Muscle of leg (tissue), 16 donors: ENCODE measurements at places on chromosomes 7 and 10.
A peak's percentile ranks its signal among the peaks of the same experiment; 100 is the strongest.

- H3K36me3 ChIP-seq = peaks cover 2% of the 10 kb centered on the region
- H3K27ac ChIP-seq = peak overlapping the region; percentile 96
- DNase-seq = peak; percentile 84
Measured at GRCh38 chr7:91263384-91264045, 718 bp upstream of the FZD1 start.

DNA sequence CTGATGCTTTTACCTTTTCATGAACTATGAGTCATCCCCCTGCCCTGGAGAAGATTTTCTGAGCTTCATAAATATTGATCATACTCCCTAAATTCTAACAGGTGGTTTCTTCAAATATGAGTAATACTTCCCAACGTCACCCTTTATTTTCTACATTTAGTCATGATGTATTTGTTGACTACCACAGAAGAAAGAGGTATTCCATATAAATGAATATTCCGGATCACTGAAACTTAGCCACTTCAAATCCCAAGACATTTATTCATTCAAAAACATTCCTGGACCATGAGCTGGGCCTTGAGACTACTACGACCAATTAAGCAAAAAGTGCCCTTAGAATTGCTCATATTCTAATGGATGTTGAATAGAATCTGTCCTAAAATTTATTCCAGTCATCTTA, 395.8 kb upstream of the NPVF start:
- H3K4me1 ChIP-seq = peaks cover 12% of the 10 kb centered on the region
- DNase-seq = no peak
- no peaks in the 10 kb centered on the region for H3K27me3 ChIP-seq
- H3K36me3 ChIP-seq = no peaks in the 10 kb centered on the region

GRCh38 chr10:80196270-80196949, 8.9 kb downstream of the ANXA11 start:
- peaks cover 58% of the 10 kb centered on the region for H3K4me1 ChIP-seq
- no peaks in the 10 kb centered on the region for H3K27me3 ChIP-seq
- peaks cover 5% of the 10 kb centered on the region for H3K36me3 ChIP-seq

GRCh38 chr7:21108182-21108581, 319.7 kb upstream of the SP4 start:
- no peak overlapping the region for H3K27ac ChIP-seq
- H3K27me3 ChIP-seq = no peaks in the 10 kb centered on the region
- peak; percentile 83 for DNase-seq
- no peaks in the 10 kb centered on the region for H3K36me3 ChIP-seq
- no peaks in the 10 kb centered on the region for H3K4me1 ChIP-seq

DNA sequence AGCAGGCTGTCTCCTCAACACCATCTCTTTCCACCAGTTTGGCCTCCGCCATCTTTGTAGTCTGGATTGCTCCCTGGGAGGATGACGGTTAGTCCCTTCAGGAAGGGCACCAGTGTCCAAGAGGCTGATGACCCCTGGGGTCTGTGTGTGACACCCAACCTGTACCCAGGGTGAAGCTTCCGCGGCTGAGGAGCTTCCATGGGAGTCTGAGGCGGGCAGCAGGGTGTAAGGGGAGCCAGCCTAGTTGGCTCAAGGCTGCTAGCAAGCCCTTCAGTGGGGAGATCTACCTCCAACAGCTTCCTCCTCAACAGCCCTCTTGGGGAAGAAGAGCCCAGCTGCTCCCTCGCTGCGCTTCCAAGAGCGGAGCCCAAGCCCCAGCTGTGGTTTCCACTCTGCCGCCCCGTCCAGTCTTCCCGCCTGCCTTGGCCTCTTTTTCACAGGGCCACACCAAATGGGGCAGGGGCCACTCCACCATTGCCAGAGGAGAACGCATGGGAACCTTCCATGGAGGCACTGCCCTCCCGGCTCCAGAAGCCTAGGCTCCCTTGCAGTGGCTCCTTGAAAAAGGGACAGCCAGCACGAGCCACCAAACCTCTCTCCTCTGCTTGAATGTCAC, 57.4 kb downstream of the TMEM209 start:
- H3K4me1 ChIP-seq = peaks cover 37% of the 10 kb centered on the region
- peaks cover 4% of the 10 kb centered on the region for H3K36me3 ChIP-seq
- no peak for DNase-seq
- H3K4me3 ChIP-seq = no peak overlapping the region
- no peaks in the 10 kb centered on the region for H3K27me3 ChIP-seq

GRCh38 chr7:42986213-42986612, 54.0 kb downstream of the MRPL32 start:
- DNase-seq = no peak
- H3K27ac ChIP-seq = no peak overlapping the region
- no peak overlapping the region for H3K4me3 ChIP-seq
- no peaks in the 10 kb centered on the region for H3K4me1 ChIP-seq
- H3K36me3 ChIP-seq = no peaks in the 10 kb centered on the region

DNA sequence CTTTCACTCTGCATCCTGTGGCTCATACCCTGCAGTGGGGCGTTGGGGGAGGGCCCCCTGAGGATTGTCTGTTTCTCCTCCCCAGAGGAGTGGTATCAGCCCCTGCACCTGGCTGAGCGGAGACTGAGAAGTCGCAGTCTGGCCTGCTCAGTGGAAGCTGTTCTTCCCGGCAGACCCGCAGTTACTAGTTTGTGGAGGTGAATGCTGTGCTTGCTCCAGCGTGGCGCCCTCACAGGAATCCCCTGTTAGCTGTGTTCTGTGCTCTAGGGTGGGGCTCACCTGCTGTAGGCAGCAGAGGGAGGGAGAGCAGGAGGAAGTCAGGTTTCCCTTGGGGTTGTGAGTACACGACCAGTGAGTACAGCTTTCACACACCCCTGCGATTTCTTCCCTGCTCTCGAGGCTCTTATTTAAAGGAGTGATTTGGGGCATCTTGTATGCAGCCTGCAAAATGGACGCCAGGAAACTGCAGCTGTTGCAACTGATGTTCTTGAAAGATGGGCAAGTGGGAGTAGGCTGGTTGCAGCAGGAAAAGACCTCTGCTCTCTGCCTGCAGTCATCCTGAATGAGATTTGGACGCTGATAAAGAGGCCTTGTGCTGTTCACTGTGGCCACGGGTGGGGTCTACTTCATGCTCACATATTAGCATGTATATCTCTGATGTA, 66.4 kb downstream of the HK1 start:
- H3K4me1 ChIP-seq = peaks cover 20% of the 10 kb centered on the region
- peaks cover 20% of the 10 kb centered on the region for H3K36me3 ChIP-seq
- H3K27me3 ChIP-seq = no peaks in the 10 kb centered on the region
- no peak for DNase-seq

GRCh38 chr7:39069896-39070881, 92.5 kb downstream of the POU6F2 start:
- H3K27ac ChIP-seq = no peak overlapping the region
- peaks cover 3% of the 10 kb centered on the region for H3K4me1 ChIP-seq
- no peaks in the 10 kb centered on the region for H3K36me3 ChIP-seq
- H3K4me3 ChIP-seq = no peak overlapping the region
- no peak for DNase-seq
- no peaks in the 10 kb centered on the region for H3K27me3 ChIP-seq

GRCh38 chr7:50868426-50869100, 85.9 kb upstream of the GRB10 start:
- no peak overlapping the region for H3K27ac ChIP-seq
- no peaks in the 10 kb centered on the region for H3K36me3 ChIP-seq
- no peaks in the 10 kb centered on the region for H3K27me3 ChIP-seq
- no peak overlapping the region for H3K4me3 ChIP-seq
- no peaks in the 10 kb centered on the region for H3K4me1 ChIP-seq

DNA sequence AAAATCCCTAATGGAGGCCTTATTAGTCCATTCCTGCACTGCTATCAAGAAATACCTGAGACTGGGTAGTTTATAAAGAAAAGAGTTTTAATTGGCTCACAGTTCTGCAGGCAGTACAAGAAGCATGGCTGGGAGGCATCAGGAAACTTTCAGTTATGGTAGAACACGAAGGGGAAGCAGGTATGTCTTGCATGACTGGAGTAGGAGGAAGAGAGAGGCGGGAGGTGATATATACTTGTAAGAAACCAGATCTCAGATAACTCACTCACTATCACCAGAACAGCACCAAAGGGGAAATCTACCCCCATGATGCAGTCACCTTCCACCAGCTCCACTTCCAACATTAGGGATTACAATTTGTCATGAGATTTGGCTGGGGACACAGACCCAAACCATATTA, 35.8 kb downstream of the GNAI1 start:
- no peak overlapping the region for H3K27ac ChIP-seq
- H3K4me3 ChIP-seq = no peak overlapping the region
- H3K36me3 ChIP-seq = no peaks in the 10 kb centered on the region
- no peaks in the 10 kb centered on the region for H3K27me3 ChIP-seq

GRCh38 chr10:44306762-44307161, 78.1 kb downstream of the CXCL12 start:
- peaks cover 3% of the 10 kb centered on the region for H3K27me3 ChIP-seq
- no peak overlapping the region for H3K27ac ChIP-seq
- no peaks in the 10 kb centered on the region for H3K36me3 ChIP-seq

- H3K36me3 ChIP-seq = peaks cover 1% of the 10 kb centered on the region
- no peak for DNase-seq
Measured at GRCh38 chr10:79359816-79360498, 12.7 kb downstream of the PPIF start.

DNA sequence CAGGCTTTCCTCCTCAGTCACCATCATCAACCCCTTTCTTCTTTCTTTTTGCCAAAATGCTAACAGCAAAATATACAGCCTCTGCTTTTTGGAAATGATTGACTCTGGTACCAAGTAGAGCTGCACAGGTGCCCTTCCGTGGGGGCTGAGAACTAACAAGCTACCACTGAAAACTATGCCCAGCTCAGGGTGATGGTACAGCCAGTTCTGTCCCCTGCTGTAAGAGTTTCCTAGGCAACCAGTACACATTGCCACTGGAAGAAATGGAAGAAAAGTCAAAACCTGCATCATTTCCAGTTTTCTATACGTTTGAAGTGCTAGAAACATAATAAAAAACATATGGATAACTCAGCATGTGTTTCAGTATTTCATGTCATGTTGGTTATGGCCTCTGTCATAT, 297.5 kb downstream of the PRKG1 start:
- no peaks in the 10 kb centered on the region for H3K27me3 ChIP-seq
- no peaks in the 10 kb centered on the region for H3K36me3 ChIP-seq
- no peaks in the 10 kb centered on the region for H3K4me1 ChIP-seq
- H3K4me3 ChIP-seq = no peak overlapping the region
- H3K27ac ChIP-seq = no peak overlapping the region

- H3K27me3 ChIP-seq = no peaks in the 10 kb centered on the region
- H3K36me3 ChIP-seq = no peaks in the 10 kb centered on the region
- no peak overlapping the region for H3K27ac ChIP-seq
- DNase-seq = no peak
Measured at GRCh38 chr7:153100691-153101237, 341.2 kb downstream of the ACTR3B start.
